ENCODE measurements at places on chromosomes 1 and 21.

DNA sequence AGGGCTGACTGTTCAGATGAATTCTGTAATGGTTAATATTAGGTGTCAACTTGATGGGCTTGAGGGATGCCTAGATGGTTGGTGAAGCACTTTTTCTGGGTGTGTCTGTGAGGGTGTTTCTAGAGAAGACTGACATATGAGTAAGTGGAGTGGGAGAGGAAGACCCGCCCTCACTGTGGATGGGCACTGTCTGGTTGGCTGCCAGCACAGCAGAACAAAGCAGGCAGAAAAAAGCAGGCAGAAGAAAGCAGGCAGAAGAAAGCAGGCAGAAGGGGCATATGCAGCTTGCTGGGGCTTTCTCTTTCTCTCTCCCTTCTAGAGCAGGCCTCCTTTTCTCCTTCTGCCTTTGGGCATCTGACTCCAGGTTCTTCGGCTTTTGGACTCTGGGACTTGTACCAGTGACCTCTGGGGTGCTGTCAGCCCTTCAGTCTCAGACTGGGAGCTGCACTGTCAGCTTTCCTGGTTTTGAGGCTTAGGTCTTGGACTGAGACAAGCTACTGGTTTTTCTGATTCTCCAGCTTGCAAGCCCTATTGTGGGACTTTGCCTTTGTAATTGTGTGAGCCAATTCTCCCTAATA lies 42.9 kb upstream of the CD2 start:
- DNase-seq, result no peak
- no peaks in the 10 kb centered on the region for H3K36me3 ChIP-seq
- H3K4me3 ChIP-seq, result no peak overlapping the region
- no peak overlapping the region for H3K27ac ChIP-seq
- no peaks in the 10 kb centered on the region for H3K4me1 ChIP-seq

DNA sequence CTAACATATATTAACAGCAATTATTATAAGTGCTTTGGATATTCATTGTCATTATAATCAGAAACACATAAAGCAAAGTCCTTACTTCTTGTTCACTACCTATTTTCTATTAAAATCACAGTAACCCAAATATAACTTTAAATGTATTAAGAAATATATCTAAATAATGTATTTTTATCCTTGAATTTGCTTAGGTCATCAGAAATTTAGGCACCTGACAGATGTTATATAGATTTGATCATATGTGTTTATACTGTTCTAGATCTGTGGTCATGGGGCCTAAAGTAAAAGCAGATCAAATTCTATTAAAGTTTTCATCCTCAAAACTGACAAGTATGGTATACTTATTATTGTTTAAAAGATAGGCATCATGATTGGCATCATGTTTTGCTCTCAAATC lies 9.2 kb upstream of the OR1C1 start:
- H3K4me3 ChIP-seq, result no peak overlapping the region
- no peaks in the 10 kb centered on the region for H3K27me3 ChIP-seq
- no peaks in the 10 kb centered on the region for H3K4me1 ChIP-seq

- H3K4me3 ChIP-seq, result peak overlapping the region; percentile 68
- DNase-seq, result peak; percentile 30
- H3K27me3 ChIP-seq, result no peaks in the 10 kb centered on the region
- peaks cover 43% of the 10 kb centered on the region for H3K36me3 ChIP-seq
- H3K27ac ChIP-seq, result peak overlapping the region; percentile 93
- H3K4me1 ChIP-seq, result peaks cover 57% of the 10 kb centered on the region
These were observed 53.1 kb downstream of the S100B start for GRCh38 chr21:46551636-46552241.

- H3K4me1 ChIP-seq, result no peaks in the 10 kb centered on the region
- no peaks in the 10 kb centered on the region for H3K36me3 ChIP-seq
- H3K4me3 ChIP-seq, result no peak overlapping the region
These were observed 16.9 kb upstream of the GNG12 start for GRCh38 chr1:67850151-67850551.

- H3K27me3 ChIP-seq, result no peaks in the 10 kb centered on the region
- H3K27ac ChIP-seq, result peak overlapping the region; percentile 75
- H3K36me3 ChIP-seq, result no peaks in the 10 kb centered on the region
These were observed 16.3 kb downstream of the SOX13 start for GRCh38 chr1:204089044-204089751.

DNA sequence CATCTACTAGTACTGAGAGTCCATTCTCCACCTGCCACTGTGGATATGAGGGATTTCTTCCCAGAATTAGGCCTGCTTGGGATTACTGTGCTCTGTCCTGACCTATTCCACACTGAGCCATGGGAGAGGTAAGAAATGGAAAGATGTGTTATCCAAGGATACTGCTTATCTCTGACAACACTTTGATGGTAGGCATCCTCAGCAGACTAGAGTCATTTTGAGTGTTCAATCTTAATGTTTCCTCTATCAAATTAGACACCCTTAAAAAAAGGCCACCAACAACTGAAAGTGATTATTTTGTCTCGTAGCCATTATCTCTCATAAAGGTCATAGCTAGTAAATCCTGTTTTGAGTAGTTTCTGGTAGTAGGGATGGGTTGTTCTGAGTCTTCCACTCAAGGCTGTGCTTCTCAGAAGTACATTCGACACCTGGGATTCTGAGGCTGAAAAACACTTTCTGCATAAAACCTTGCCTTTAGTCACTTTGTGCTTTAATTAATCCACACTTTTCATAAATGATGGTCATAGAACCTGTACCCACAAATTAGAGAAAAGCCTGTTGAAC lies 8.8 kb downstream of the ATPAF1 start:
- DNase-seq, result no peak
- no peaks in the 10 kb centered on the region for H3K27me3 ChIP-seq
- H3K4me1 ChIP-seq, result peaks cover 5% of the 10 kb centered on the region
- H3K36me3 ChIP-seq, result peaks cover 24% of the 10 kb centered on the region
- no peak overlapping the region for H3K4me3 ChIP-seq

DNA sequence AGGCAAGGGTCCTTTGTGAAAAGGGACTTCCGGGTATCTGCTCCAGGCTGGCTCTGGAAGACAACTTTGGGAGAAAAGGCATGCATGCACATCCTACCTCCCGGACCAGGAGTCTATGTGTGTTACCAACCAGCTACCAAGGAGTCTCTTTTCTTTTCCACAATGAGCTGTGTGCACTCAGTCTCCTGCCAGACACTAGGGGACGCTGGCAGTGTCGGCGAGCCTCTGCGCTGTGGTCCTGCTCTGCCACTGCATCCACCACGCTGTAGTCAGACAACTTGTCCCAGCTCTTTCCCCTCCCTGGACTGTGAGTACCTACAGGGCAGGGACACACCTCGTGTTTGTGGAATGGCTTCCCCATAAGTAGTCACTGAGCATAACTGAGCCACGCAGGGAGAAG lies 5.1 kb upstream of the SSR2 start:
- peaks cover 2% of the 10 kb centered on the region for H3K4me1 ChIP-seq
- H3K27ac ChIP-seq, result no peak overlapping the region
- no peak overlapping the region for H3K4me3 ChIP-seq
- peaks cover 3% of the 10 kb centered on the region for H3K36me3 ChIP-seq

GRCh38 chr1:208183977-208184911 lies 59.9 kb downstream of the PLXNA2 start:
- H3K36me3 ChIP-seq, result no peaks in the 10 kb centered on the region
- peaks cover 76% of the 10 kb centered on the region for H3K27me3 ChIP-seq
- H3K4me1 ChIP-seq, result peaks cover 6% of the 10 kb centered on the region
- H3K4me3 ChIP-seq, result no peak overlapping the region

DNA sequence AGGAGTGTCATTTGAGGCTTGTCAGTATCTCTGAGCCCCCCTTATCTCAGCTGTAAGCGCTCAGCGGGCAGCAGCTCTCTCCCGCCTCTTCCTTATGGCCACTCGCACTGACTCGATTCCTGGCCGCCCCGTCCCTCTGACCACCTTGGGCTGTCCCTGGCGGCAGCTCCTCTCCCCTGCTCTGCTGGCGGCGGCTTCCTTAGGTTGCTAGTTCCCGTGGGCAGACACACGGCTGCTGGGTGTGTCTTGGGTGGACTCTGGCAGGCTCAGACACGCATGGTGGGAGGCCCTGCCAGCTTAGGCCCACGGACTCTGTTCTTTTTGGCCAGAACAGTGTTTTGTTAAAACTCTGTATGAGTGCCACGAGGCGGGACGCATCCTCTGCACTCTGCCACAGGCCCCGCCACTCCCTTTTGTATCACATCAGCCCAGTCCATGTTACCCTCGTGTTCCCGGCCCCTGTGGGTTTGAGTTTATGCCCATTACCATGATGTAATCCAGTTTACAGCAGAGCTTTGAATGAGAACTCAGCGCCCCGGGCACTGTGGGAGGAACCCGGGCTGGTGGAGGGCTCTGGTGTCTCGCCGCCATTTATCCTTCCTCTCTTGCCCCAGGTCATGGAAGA lies 45.9 kb downstream of the COQ8A start:
- H3K4me1 ChIP-seq, result peaks cover 15% of the 10 kb centered on the region
- H3K27me3 ChIP-seq, result no peaks in the 10 kb centered on the region
- H3K36me3 ChIP-seq, result peaks cover 15% of the 10 kb centered on the region
- H3K4me3 ChIP-seq, result no peak overlapping the region
- H3K27ac ChIP-seq, result no peak overlapping the region
- no peak for DNase-seq

- peak overlapping the region; percentile 4 for H3K4me3 ChIP-seq
- H3K4me1 ChIP-seq, result peaks cover 70% of the 10 kb centered on the region
These were observed 7.3 kb downstream of the ARID4B start for GRCh38 chr1:235320521-235321179.

- H3K4me3 ChIP-seq, result no peak overlapping the region
- no peaks in the 10 kb centered on the region for H3K4me1 ChIP-seq
- no peaks in the 10 kb centered on the region for H3K27me3 ChIP-seq
These were observed 242.1 kb upstream of the PRMT6 start for GRCh38 chr1:106814418-106814817.

DNA sequence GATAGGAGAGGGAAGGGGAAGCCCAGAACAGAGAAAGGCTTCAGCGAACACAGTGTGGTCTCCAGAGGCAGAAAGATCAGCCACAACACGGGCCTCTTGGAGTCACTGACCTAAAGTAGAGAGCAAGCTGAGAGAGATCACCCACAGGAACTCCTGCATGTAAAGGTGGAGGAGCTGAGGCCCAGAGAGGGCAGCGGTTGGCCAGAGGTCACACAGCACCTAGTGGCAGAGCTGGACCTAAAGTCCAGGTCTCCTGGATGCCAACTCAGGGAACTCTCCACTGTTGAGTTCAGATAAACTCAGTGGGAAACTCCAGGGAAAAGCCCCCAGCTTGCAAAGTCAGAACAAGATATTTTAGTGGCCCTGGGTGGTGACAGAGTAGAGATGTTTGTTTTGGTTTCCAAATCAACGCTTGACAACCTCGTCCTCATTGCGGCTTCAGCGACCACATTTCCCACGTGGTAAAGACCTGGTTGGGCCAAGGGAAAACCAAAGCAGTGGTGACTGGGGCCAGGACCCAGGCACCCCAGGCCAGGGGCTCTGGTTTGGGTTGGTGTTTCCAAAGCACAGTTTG lies 4.6 kb downstream of the IFFO2 start:
- peaks cover 94% of the 10 kb centered on the region for H3K36me3 ChIP-seq
- H3K4me3 ChIP-seq, result peak overlapping the region; percentile 91
- H3K27me3 ChIP-seq, result no peaks in the 10 kb centered on the region
- H3K27ac ChIP-seq, result peak overlapping the region; percentile 100
- H3K4me1 ChIP-seq, result peaks cover 77% of the 10 kb centered on the region

DNA sequence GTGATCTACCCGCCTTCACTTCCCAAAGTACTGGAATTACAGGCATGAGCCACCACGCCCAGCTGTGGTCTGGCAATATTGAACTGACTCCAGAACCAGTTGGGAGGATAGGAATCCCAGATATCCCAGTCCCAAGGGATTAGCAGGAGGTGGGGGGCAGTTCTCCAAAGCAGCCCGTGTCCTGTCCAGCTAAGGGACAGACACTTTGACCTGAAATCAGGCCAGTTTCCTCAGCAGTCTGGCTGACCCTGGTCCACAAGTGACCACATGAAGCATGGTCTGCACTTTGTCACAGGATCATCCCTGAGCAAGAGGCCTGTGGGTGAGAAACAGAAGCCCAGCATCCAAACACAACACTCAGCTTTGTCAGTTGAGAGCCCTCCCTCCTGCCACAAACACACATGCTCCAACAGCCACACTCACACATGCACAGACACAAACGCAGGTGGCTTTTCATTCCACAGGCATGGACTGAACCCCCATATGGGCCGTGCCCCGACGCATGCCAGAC lies 2.7 kb upstream of the FDPS start:
- H3K36me3 ChIP-seq, result peaks cover 13% of the 10 kb centered on the region
- peaks cover 17% of the 10 kb centered on the region for H3K4me1 ChIP-seq
- no peak overlapping the region for H3K4me3 ChIP-seq
- no peak overlapping the region for H3K27ac ChIP-seq
- no peaks in the 10 kb centered on the region for H3K27me3 ChIP-seq

DNA sequence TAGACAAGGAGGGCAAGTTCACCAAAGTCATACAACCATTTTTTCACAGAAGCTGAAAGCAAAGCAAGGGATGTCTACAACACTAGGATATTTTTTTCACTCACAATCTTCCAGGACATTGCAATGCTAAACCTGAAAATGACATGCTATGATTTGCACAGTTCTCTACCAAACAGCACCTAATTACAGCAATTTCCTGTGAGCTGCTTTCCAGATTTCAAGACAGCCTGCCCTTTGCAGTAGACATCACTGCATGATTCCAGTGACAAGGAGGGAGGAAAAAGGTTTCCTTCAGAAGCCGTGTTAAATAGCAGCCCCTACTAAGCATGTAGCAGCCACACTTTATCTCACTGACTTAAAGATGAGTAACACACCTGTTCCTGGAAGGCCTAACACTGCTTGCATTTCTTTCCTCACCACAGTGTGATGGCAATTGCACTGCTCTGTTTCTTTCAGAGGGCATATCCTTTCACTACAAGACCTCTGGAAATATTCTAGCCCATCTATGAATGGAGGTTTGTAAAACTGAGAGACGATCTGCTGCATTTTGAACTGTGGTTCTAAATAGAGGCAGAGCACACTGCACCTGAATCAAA lies 97.1 kb downstream of the DUSP10 start:
- no peak overlapping the region for H3K4me3 ChIP-seq
- DNase-seq, result no peak
- no peak overlapping the region for H3K27ac ChIP-seq
- H3K4me1 ChIP-seq, result no peaks in the 10 kb centered on the region
- H3K36me3 ChIP-seq, result no peaks in the 10 kb centered on the region
- peaks cover 5% of the 10 kb centered on the region for H3K27me3 ChIP-seq

DNA sequence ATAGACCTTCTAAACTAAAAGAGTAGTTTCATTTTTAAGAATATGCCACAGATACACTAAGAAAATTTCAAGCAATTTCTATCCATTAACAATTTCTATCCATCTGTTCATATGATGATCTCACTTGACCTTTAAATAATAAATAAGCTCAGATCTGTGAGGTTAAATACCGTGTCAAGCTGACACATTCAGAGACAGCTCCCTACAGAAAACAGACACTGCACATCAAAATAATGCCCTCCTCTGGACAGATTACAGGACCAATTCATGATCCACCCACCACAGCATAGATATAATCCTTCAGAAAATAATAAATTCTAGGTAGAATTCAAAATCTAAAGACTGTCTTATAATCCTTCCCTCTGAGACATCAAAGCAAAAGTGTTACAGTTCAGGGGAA lies 49.4 kb upstream of the SEC16B start:
- H3K36me3 ChIP-seq, result no peaks in the 10 kb centered on the region
- no peak for DNase-seq
- H3K27ac ChIP-seq, result no peak overlapping the region
- H3K4me3 ChIP-seq, result no peak overlapping the region
